RWPE2 (cell line): ENCODE measurements at places on chromosomes 11 and 22.
A peak's percentile ranks its signal among the peaks of the same experiment; 100 is the strongest.

- no peak for DNase-seq
- H3K36me3 ChIP-seq = no peaks in the 10 kb centered on the region
- H3K27ac ChIP-seq = peak within 1 kb of the TSS; percentile 45
- H3K4me1 ChIP-seq = peaks cover 30% of the 10 kb centered on the region
- no peaks in the 10 kb centered on the region for H3K27me3 ChIP-seq
These were observed at the start of gene C11orf86 for GRCh38 chr11:66974724-66975404. Gene C11orf86, plus strand, starts transcription at chr11:66975304. Its CDS starts 59 bp downstream, at chr11:66975363.

GRCh38 chr11:22539821-22540256, 85.8 kb downstream of the FANCF start:
- DNase-seq = no peak
- H3K36me3 ChIP-seq = no peaks in the 10 kb centered on the region

DNA sequence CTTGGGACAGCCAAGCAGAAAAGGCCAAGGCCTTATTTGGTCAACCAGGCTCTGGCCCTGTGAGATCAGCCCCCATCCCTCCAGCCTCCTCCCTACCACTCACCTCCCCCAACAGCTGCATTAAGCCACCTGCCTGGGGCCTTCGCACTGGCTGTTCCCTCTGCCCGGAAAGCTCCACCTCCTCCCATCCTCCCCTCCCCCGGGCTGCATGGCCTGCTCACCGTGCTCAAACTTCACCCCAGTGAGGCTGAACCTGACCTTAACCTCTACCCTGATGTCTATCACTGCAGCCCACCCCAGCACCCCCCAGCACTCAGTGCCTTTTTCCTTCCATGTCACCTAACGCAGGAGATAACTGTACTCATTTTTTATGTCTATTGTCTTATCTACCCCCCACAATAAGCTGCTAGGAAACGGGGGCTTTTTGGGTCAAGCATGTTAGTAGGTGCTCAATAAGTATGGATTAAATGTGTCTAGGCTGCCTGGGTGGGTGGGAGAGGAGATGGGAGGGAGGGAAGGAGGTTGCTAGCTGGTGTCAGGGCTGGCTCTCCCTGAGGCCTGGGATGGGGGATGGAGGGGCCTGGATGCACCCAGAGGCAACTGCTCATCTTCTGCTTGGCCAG, 912 bp downstream of the PTPRCAP start:
- H3K4me1 ChIP-seq = no peaks in the 10 kb centered on the region
- no peak overlapping the region for H3K4me3 ChIP-seq
- DNase-seq = no peak
- no peaks in the 10 kb centered on the region for H3K27me3 ChIP-seq

GRCh38 chr22:39721206-39722031, 150.9 kb downstream of the CACNA1I start:
- H3K4me3 ChIP-seq = no peak overlapping the region
- no peaks in the 10 kb centered on the region for H3K36me3 ChIP-seq
- peak; percentile 18 for DNase-seq
- no peak overlapping the region for H3K27ac ChIP-seq

GRCh38 chr11:117517097-117517496, 189.4 kb downstream of the CEP164 start:
- peaks cover 3% of the 10 kb centered on the region for H3K27me3 ChIP-seq
- no peak overlapping the region for H3K27ac ChIP-seq
- H3K4me1 ChIP-seq = no peaks in the 10 kb centered on the region
- H3K36me3 ChIP-seq = no peaks in the 10 kb centered on the region

DNA sequence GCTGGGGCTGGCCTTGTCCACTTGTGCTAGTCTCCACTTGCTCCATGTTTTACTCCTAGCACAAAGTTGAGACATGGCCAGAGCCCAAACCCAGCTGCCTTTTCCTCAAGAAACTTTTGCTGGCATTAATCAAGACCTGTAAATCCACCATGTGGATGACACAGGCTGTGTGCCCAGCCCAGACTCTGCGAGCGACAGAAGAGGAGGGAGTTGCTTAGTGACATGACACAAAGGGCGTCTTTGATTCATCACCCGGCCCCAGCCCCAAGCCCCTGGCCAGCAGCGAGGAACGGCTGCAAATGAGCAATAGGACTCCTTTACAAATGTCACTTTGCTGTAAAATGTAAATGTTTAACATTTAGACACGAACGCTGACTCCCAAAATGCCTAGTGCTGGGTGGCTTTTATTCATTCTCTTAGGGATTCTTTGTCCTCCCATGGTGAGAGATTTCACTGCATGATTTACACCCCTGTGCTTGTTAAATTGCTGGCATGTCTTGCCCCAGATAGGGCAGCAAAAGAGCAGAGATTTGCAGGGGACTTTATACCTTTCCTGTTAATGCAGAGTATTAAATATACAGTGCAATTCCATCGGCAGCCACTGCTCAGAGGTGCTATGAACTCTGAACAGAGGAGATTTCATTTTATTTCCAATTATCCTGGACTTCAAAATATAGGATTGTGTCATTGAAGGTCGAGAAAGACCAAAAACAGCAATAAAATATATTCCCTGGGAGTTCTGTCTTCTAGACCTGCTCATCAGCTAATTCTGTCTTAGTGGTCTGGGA, 263.6 kb upstream of the NCAM1 start:
- H3K36me3 ChIP-seq = no peaks in the 10 kb centered on the region
- no peaks in the 10 kb centered on the region for H3K27me3 ChIP-seq
- no peak overlapping the region for H3K27ac ChIP-seq
- H3K4me3 ChIP-seq = no peak overlapping the region

DNA sequence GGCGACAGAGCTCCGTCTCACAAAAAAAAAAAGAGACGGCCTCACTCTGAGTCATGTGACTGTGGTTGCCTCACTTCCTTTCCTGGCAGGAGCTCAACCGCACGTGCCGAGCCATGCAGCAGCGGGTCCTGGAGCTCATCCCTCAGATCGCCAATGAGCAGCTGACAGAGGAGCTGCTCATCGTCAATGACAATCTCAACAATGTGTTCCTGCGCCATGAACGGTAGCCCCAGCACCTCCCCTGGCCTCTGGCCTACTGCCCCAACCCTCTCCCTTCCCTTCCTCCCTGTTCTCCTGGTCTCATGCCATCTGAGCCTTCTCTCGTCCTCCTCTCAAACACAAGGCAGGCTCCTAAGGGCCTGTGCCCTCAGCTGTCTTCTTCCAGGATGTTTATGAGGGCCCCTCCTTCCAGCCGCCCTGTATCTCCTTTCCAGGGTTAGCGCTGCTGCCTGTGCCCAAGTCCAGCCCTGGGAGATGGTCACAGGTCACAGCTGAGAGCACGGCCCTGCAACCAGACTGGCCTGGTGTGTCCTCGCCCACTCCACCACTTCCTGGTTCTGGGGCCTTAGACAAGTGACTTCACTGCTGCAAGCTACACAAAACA, 30.7 kb downstream of the TOM1 start:
- H3K4me1 ChIP-seq = no peaks in the 10 kb centered on the region
- no peaks in the 10 kb centered on the region for H3K27me3 ChIP-seq
- peaks cover 10% of the 10 kb centered on the region; the same call in 1 of the 2 replicates for H3K36me3 ChIP-seq
- no peak for DNase-seq

GRCh38 chr11:68974421-68975194, 6.2 kb downstream of the MRGPRD start:
- no peaks in the 10 kb centered on the region for H3K27me3 ChIP-seq
- no peaks in the 10 kb centered on the region for H3K4me1 ChIP-seq
- H3K4me3 ChIP-seq = no peak overlapping the region
- no peak for DNase-seq
- no peaks in the 10 kb centered on the region for H3K36me3 ChIP-seq

- H3K27me3 ChIP-seq = no peaks in the 10 kb centered on the region
- DNase-seq = no peak
- H3K27ac ChIP-seq = peak overlapping the region; percentile 59
- peak overlapping the region; percentile 14 for H3K4me3 ChIP-seq
- H3K36me3 ChIP-seq = peaks cover 13% of the 10 kb centered on the region
- peaks cover 22% of the 10 kb centered on the region for H3K4me1 ChIP-seq
These were observed 69.1 kb upstream of the ADSL start for GRCh38 chr22:40276996-40277823.

- no peak overlapping the region for H3K27ac ChIP-seq
- no peaks in the 10 kb centered on the region for H3K27me3 ChIP-seq
- H3K4me1 ChIP-seq = no peaks in the 10 kb centered on the region
- DNase-seq = no peak
These were observed 6.7 kb downstream of the CHRM1 start for GRCh38 chr11:62914416-62914815.

- DNase-seq = no peak
- no peak overlapping the region for H3K27ac ChIP-seq
- H3K4me3 ChIP-seq = no peak overlapping the region
- H3K4me1 ChIP-seq = peaks cover under 1% of the 10 kb centered on the region
- H3K27me3 ChIP-seq = peaks cover 100% of the 10 kb centered on the region
- H3K36me3 ChIP-seq = no peaks in the 10 kb centered on the region
These were observed 5.6 kb upstream of the WT1 start for GRCh38 chr11:32440916-32441315.

DNA sequence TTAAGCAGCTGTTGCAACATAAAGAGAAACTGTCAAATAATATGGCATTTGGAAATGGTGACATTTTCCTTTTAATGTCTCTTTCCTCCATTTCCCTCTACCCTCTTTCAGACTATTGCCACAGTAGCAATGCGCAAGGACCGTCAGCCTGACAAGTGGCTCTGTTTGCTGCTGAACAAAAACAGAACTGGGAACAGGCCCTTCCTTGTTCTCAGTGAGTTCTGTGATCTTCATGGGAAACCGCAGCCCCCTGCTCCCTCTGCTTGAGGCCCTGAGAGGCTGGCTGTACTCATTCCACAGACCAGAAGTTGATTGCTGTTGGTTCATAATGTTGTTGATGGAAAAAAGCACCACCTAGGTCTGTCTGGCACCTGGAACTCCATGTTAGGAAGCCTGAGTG, 559.7 kb downstream of the OPCML start:
- H3K4me3 ChIP-seq = no peak overlapping the region
- H3K4me1 ChIP-seq = no peaks in the 10 kb centered on the region
- H3K27me3 ChIP-seq = peaks cover 9% of the 10 kb centered on the region
- H3K36me3 ChIP-seq = no peaks in the 10 kb centered on the region

- no peak overlapping the region for H3K4me3 ChIP-seq
- peak; percentile 73 for DNase-seq
- H3K27me3 ChIP-seq = no peaks in the 10 kb centered on the region
- no peak overlapping the region for H3K27ac ChIP-seq
- H3K4me1 ChIP-seq = peaks cover 15% of the 10 kb centered on the region
- H3K36me3 ChIP-seq = no peaks in the 10 kb centered on the region
These were observed 12.3 kb downstream of the IFT27 start for GRCh38 chr22:36763576-36763975.

- H3K27me3 ChIP-seq = no peaks in the 10 kb centered on the region
- H3K27ac ChIP-seq = no peak overlapping the region
These were observed 56.2 kb downstream of the SOX6 start for GRCh38 chr11:16299884-16300782.

- H3K4me3 ChIP-seq = no peak overlapping the region
- no peak overlapping the region for H3K27ac ChIP-seq
- no peaks in the 10 kb centered on the region for H3K27me3 ChIP-seq
- peaks cover 28% of the 10 kb centered on the region for H3K4me1 ChIP-seq
These were observed 5.8 kb upstream of the NUP50 start for GRCh38 chr22:45157907-45158306.

DNA sequence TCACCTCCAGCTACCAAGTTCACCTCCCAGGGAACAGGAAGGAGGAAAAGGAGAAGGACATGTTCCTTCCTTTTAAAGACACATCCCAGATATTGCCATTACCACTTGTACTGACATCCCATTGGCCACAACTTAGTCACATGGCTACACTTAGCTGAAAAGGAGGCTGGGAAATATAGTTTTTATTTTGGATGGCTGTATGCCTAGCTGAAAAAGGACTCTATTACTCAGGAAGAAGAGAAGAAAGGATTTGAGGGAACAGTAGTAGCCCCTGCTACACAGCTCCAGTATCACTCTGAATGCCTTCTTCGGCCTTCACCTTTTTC, 2.1 kb upstream of the APOA5 start:
- no peak for DNase-seq
- no peak overlapping the region for H3K4me3 ChIP-seq
- no peak overlapping the region for H3K27ac ChIP-seq
- no peaks in the 10 kb centered on the region for H3K36me3 ChIP-seq
- H3K4me1 ChIP-seq = peaks cover 7% of the 10 kb centered on the region
- H3K27me3 ChIP-seq = no peaks in the 10 kb centered on the region

DNA sequence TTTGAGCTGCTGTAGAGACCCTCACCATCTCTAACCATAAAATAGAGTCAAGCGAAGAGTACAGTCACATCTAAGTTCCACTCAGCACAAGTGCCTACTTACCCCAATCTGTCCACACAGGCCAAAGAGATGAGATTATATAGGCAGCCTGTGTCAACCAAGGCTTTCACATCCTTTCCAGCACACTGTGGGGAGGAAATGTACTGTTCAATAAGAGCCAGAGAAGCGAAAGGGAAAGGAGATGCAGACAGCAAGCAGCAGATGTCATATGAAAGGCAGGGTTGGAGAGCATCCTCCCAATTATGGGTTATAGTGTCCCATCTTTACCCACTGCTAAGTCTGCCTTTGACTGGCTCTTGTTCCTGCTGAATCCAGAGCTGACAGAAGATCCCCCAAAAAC, 16.4 kb downstream of the NRIP3 start:
- no peaks in the 10 kb centered on the region for H3K36me3 ChIP-seq
- H3K27ac ChIP-seq = no peak overlapping the region
- H3K27me3 ChIP-seq = no peaks in the 10 kb centered on the region
- H3K4me3 ChIP-seq = no peak overlapping the region

- H3K4me3 ChIP-seq = no peak overlapping the region
- H3K4me1 ChIP-seq = no peaks in the 10 kb centered on the region
- peaks cover 48% of the 10 kb centered on the region for H3K36me3 ChIP-seq
- H3K27me3 ChIP-seq = no peaks in the 10 kb centered on the region
- no peak for DNase-seq
These were observed 59.4 kb downstream of the SBF1 start for GRCh38 chr22:50415426-50415825.

DNA sequence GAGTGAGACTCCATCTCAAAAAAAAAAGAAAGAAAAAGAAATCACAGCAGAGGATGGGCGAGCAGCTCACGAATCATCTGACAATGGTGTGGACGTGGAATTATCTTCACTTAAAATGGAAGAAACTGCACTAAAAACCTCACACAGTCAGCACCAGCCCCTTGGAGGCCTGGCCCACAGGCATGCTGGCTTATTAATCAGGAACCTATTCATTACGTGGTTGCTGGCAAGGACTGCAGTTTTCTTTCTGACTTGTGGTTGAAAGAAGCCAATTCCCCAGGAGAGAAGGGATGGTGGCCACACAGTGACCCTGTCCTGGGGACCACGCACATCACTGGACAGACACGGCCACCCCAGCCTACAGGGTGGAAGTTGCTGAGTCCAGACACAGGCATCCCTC, 401.1 kb downstream of the CTTN start:
- no peak for DNase-seq
- no peaks in the 10 kb centered on the region for H3K27me3 ChIP-seq
- H3K4me1 ChIP-seq = no peaks in the 10 kb centered on the region
- no peak overlapping the region for H3K4me3 ChIP-seq
- H3K36me3 ChIP-seq = no peaks in the 10 kb centered on the region
- no peak overlapping the region for H3K27ac ChIP-seq

- no peaks in the 10 kb centered on the region for H3K36me3 ChIP-seq
- no peak for DNase-seq
- H3K4me3 ChIP-seq = no peak overlapping the region
- H3K27ac ChIP-seq = no peak overlapping the region
These were observed 390.6 kb downstream of the SOX6 start for GRCh38 chr11:15965562-15966250.

DNA sequence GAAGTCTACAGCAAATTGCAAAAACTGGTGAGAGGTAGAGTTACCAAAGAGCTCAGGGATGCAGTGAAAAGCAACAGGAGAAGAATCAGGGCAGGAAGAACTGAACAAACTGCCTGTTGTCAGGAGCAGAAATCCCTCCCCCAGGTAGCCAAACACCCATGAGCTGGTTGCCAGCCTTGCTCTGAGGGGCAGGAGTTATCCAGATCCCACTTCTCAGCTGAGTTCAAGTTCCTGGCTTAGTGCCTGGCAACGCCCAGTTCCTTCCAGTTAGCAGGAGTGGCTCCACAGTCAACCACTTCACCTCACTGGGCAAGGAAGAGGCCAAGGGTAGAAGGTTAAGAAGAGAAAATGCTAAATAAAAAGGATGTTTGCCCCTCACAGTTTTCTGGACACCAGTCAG, 1.9 kb upstream of the MPZL2 start:
- H3K36me3 ChIP-seq = peaks cover 20% of the 10 kb centered on the region
- peaks cover 44% of the 10 kb centered on the region for H3K4me1 ChIP-seq
- peak overlapping the region; percentile 92 for H3K27ac ChIP-seq
